ENCODE measurements at places on chromosomes 5 and 9.

DNA sequence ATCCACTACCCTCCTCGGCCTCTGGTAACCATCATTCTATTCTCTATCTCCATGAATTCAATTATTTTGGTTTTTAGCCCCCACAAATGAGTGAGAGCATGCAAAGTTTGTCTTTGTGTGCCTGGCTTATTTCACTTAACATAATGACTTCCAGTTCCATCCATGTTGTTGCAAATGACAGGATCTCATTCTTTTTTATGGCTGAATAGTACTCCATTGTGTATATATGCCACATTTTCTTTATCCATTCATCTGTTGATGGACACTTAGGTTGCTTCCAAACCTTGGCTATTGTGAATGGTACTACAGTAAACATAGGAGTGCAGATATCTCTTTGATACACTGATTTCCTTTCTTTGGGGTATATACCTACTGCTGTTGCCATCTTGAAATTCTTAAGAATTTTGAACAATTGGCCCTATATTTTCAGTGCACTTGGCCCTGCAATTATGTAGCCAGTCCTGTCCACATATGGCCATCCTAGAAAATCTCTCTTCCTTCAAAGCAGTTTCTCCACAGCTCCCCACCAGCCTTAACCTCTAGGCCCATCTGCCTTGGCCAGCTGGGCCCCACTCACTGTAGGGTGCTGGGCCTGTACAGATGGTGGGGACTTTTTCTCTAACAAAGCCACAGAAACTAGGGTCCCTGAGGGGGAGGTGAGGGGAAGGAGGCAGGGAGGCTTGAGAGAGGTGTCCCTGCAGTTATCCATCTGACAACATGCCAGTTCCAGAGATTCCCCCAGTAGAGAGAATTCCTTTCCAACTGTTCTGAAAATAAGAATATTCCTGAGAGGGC, 81.9 kb upstream of the LHFPL2 start:
- DNase-seq: no peak

DNA sequence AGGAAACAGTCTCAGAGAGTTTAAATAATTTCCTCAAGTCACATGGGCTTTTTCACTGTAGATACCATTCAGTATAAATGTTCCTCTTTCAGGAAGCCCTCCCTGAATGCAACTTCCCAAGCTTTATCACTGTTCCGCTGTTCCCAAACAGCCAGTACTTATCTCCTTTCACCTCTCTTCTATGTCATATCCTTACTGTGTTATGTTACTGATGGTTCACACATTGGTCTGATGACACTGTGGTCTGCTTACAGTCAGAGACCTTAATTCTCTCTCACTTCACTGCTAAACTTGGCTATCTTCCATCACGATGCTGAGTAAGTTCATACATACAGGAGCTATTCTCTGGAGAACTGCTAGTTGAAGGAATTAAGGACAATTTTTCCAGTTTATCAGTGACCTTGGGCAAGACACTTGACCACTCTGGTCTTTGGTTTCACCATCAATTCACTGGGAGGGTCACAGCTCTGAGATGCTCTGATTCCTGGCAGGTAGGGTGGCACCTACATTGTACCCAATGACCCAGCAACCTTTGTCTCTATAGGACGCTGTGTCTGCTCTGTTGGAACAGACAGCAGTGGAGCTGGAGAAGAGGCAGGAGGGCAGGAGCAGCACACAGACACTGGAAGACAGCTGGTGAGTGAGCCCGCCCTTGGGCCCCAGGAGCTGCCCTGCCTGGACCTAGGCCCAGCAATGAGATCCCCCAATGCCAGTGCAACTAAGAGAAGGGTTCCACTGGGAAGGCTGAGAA, 42.1 kb upstream of the RARS1 start:
- DNase-seq: no peak

DNA sequence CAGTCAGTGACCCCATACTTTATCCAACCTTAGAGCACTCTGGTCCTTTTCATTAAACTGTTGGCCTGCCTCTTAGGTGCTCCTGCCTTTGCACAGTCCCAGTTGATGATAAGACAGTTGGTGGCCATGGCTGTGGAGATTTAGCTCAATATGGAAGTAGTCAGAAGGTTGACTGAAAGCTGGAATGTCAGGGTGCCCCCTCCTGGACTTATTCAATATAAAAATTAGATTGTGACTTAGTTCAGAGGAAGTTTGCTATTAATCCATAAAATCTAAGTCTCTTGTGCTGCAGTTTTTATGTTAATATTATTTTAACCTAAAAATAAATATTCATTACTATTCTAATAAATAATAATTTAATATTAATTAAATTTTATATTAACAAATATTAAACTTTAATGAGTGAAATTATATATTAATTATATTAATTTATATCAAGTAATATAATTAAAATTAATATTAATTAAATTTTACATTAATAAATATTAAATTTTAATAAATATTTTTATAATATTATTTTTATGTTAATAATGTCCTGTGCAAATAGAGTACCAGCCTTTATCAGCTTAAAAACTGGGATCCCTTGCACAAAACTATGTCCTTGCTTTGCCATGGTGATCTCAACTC, 77.7 kb upstream of the ADAMTSL1 start:
- DNase-seq: no peak

- no peak for DNase-seq
These were observed 59.5 kb downstream of the VAV2 start for GRCh38 chr9:133932633-133933032.

All from eye (tissue), 1 donor.